Naive B cell (primary cell): ENCODE measurements at places on chromosomes 1 and 21.

DNA sequence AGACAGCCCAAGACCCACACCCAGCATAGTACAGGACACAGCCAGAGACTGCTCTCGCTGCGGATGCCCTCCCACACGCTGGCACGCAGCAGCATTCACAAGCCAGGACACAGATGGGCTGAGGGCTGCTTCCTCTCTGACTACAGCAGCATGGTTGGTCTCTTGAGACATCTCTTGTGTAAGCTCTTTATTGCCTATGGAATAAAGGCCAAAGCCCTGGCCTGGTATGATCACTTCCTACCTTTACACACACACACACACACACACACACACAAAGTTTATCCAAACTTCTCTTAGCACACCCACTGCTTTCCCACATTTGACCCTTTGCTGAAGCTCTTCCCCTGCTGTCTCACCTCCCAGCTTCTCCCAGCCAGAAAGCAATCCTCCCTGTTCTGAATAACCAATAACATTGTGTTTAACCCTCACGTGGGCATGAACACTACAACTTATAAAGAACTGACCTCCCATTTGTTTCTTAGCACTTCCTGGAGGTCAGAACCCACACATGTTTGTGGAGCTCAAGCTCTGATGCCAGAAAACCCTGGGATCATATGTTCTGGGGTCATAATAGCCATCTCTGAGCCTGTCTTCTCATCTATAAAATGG, 1.2 kb upstream of the LUZP1 start:
- peak; percentile 61 for DNase-seq

DNA sequence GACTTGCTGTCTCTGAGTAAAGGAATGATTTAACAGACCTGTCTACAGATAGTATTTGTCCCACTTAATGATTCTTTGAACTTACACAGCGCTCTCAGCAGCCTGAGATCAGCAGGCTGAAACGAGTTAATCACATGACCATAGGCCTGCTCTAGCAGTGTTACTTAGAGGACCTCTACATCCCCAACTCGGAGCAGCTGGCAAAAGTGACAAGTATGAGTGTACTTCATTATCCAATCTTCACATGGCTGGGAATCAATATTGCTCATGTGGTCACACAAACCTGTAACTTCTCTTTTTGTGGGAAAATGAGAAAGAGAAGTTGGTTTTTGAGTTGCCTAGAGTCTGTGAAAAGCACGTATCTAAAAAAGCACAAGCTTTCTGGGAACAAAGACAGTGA, 11.4 kb upstream of the ATP13A2 start:
- DNase-seq: no peak

GRCh38 chr1:92476071-92476631, 10.6 kb downstream of the GFI1 start:
- peak; percentile 19 for DNase-seq

DNA sequence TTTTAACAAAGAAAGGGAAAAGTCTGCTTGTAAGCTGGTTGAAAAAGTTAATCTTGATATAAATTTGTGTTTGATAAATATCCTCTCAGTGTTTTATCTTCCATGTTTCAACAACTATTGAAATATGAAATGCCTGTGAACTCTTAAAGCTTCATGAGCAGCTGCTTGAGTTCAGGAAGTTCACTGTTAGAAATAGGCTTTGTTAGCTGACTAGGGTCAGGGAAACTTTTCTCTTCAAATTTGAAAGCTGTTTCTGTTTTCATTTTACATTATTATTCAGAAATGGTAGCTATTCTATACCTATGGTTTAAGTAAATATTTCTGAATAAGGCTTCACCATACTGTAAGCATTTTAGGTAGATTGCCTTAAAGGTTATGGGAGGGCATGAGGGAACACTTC, 191.7 kb downstream of the HS2ST1 start:
- DNase-seq: no peak

DNA sequence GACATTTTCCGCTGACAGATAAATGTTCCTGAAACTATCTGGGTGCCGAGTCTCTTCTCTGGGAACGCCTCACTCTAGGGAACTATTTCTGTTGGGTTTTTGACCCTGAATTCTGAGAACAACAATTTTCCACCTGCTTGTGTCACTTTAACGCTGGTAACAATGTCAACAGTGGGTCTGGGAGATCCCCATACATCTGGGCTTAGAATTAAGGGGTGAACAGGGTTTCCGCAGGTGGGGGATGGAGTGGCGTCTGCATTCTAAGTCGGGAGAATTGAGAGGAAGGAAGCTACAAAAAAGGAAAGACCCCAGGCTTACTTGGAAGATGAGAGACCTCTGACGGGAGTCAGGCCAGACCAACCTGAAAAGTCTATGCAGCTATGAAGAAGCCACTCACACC, 8.7 kb downstream of the CD247 start:
- no peak for DNase-seq

- no peak for DNase-seq
Observed at GRCh38 chr1:210310562-210311153, 18.0 kb upstream of the HHAT start.

- no peak for DNase-seq
Observed at GRCh38 chr1:178143730-178144690, 50.1 kb downstream of the RASAL2 start.

GRCh38 chr21:31293986-31294385, 50.1 kb downstream of the TIAM1 start:
- DNase-seq: no peak

GRCh38 chr1:209674957-209675564, at the start of gene G0S2:
Gene G0S2, plus strand, starts transcription at chr1:209675412. Its CDS starts 273 bp downstream, at chr1:209675685.
- DNase-seq: no peak

GRCh38 chr1:58584082-58584895, 7.2 kb upstream of the TACSTD2 start:
- no peak for DNase-seq

- DNase-seq: no peak
Observed at GRCh38 chr1:95278173-95279006, 44.4 kb downstream of the RWDD3 start.

GRCh38 chr1:233613252-233614172, at the start of gene KCNK1:
Gene KCNK1, plus strand, starts transcription at chr1:233614106. Its CDS starts 66 bp downstream, at chr1:233614172.
- no peak for DNase-seq

- DNase-seq: no peak
Observed at GRCh38 chr1:36530791-36531190, 48.1 kb upstream of the CSF3R start.

GRCh38 chr1:182596934-182597333, 7.3 kb downstream of the RGS16 start:
- no peak for DNase-seq

- DNase-seq: no peak
Observed at GRCh38 chr1:246069581-246069980, 437.5 kb downstream of the SMYD3 start.

GRCh38 chr1:65765631-65766030, 27.1 kb upstream of the PDE4B start:
- DNase-seq: no peak

DNA sequence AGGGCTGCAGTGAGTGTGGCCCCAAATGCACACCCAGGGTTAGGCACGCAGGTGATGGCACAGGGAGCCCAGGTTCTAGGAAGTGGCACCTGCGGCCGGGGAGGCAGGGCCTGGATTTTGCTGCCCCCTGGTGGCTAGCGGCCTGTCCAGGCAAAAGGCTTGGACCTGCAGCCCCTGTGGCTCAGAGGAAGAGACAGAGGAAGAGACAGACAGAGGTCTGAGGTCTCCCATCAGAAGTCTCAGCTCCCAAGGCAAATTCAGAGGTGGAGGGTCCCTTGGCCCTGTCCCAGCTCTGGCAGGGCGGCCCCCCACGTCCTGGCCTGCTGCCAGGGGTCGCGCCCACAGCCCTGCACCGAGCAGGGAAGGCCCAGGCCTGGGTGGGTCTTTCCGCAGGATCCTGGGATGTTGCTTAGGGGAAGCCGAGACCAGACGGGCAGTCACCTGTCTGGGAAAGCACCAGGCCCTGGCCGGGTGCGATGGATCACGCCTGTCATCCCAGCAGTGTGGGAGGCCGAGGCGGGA, 8.0 kb upstream of the TNFRSF14 start:
- DNase-seq: peak; percentile 83

DNA sequence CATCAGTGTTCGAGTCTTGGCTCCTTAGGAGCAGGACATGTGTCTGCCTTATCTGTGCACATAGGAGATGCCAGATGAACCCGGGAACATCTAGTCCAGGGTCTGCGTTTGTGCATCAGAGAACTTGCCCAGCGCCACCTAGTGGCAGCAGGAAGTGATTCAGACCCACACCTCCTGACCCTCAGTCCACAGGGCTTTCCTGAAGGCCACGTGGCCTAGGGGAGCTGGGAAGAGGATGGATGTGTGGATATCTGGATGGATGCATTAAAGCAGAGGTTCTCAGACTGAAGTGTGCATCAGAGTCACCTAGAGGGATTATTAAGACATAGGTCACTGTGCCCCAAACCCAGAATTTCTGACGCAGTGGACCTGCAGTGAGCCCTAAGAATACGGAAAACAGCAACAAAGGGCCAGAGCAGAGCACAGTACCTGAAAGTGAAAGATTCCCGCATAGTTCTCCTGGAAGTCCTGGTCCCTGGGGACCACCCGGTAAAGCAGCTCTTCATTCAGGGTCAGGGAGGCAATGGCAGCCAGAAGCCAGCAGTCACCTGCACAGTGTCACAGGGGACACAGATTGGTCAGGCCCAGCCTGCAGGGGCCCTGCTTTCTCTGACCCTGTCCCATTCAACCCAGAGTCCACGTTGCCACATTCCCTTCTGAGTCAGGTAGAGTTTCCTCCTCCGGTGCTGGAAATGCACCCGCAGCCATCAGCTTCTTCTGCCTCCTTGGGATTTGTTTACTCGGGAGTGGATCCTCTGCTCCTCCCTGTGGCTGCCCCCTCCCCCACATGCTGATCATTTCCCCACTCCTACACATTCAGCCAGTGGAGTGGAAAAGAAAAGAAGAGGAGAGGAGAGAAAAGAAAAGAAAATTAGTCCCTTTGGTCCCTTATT, 37.0 kb downstream of the CAPN8 start:
- DNase-seq: no peak

- no peak for DNase-seq
Observed at GRCh38 chr1:209743145-209743482, 12.7 kb upstream of the TRAF3IP3 start.

- no peak for DNase-seq
Observed at GRCh38 chr1:28832966-28833365, 21.0 kb downstream of the OPRD1 start.

DNA sequence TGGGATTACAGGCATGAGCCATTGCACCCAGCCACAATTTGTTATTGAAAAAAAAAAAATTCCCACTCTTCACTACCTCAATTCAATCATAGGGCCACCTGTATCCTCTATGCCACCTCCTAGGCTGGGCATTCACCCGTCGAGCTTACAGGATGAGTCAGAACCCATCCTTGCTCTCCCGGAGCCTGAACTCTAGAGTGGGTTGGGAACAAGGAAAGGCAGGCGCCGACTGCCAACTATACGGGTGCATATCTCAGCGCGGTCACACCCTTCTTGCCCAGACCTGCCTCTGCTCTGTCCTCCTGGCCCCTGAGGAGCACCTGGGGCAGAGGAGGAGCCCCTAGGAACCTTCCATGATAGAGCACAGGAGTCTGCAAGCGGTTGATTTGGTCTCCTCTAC, 21.4 kb upstream of the LBR start:
- DNase-seq: no peak

DNA sequence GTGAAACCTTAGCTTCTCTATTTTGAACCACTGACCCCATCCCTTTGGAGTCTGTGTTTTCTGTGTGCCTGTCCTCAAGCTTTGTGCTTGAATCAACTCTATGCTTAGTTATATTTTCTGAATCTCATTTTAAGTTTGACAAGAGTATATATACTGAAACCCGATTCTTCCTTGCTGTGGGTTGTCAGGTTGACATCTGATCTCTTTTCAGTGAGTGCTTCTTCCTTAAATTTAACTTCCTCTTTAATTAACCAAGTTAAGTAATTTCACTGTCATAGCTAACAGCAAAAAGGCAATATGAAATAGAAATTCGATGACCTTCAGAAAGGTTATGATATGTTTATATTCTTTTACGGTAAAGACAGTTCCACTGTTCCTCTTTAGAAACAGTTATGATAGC, 69.4 kb downstream of the C1orf21 start:
- no peak for DNase-seq

DNA sequence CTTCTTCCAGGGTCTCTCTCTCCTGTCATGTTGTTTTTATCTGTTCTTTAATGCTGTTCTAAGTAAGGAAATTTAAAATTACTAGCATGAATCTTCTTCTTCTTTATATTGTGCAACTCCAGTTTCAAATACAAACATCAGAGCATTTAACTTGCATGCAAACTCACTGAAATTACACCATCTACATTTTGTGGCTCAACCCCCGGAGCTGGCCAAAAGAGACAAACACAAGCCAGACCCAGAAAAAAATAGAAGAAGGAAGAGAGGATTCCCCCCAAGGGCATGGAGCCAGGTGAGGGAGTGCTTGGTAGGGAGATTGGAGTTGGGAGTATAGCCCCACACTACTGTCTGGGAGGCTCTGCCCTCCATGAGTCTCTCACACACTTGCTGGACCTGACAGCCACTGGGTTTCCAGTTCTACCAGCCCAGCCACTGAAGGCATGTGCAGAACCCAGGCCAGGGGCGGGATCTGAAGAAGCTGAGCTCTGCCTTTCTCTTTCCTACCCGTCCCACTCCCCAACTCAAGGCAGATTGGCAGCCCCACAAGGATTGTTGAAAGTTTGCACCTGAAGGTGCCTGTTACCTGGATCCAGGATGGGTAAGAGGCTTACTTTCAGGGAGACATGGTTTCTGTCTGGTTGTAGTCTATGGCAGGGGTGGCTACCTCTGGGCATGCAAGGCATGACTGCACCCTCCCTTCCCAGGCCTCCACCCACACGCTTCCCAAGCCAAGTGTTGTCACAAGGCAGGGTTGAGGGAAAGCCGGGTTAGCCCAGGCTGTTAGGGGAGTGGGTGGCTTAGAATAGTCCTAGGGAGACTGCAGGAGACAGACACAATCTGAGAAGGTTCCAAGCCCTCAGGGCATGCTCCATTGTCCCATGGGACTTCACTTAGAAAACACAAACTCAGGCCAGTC, 297.2 kb downstream of the TGFB2 start:
- no peak for DNase-seq

DNA sequence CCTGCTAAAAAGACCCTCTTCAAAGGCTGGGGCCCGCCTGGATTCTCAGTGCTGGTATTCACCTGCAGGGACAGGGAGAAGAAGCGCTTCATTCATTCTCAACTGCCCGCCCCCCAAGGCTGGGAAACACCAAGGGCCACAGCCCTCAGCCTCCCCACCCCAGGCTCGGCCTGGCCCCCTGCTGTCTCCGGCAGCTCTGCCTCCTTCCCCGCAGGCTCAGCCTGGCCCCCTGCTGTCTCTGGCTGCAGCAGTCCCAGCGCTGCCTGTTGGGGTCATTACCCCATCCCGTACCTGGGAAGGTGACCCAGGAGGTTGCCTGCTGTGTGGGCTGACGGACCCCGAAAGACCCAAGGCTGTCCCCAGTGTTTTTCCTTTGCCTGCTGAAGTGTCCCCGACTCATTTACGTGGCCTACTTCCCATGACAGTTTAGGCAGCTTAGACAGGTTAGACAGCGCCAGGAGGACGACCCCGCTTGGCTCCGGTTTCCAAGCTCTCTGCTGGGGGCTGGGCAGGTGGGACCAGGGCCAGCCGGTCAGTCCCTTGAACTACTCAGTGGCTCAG, 22.9 kb upstream of the CLSTN1 start:
- DNase-seq: no peak

- DNase-seq: no peak
Observed at GRCh38 chr1:50416150-50416527, 7.1 kb downstream of the DMRTA2 start.

GRCh38 chr1:119653135-119653838, 5.2 kb upstream of the ZNF697 start:
- DNase-seq: no peak
